Left renal pelvis (tissue), 4 donors: ENCODE measurements at places on chromosomes 11 and 22.

DNA sequence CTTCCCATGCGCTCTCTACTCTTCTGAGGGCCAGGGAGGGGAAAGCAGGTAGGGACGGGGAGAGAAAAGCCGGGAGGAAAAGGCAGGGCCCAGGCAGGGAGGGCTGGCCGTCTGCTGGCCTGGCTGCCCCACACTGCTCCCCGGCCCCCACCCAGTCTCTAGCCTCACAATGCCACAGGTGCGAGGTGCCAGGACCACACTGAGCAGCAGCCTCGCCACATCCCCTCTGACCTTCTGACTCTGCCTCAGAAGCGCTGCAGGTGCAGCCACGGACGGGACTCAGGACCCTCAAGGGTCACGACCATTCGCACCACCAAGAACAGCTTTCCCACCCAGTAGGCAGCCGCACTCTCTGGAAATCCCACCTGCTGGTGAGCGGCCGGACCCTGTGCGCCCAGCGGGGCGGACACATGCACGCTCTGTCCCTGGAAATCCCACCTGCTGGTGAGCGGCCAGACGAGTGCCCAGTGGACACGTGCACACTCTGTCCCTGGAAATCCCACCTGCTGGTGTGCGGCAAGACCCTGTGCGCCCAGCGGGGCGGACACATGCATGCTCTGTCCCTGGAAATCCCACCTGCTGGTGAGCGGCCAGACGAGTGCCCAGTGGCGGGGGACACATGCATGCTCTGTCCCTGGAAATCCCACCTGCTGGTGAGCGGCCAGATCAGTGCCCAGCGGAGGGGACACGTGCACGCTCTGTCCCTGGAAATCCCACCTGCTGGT, 20.1 kb downstream of the TOLLIP start:
- DNase-seq, result no peak

DNA sequence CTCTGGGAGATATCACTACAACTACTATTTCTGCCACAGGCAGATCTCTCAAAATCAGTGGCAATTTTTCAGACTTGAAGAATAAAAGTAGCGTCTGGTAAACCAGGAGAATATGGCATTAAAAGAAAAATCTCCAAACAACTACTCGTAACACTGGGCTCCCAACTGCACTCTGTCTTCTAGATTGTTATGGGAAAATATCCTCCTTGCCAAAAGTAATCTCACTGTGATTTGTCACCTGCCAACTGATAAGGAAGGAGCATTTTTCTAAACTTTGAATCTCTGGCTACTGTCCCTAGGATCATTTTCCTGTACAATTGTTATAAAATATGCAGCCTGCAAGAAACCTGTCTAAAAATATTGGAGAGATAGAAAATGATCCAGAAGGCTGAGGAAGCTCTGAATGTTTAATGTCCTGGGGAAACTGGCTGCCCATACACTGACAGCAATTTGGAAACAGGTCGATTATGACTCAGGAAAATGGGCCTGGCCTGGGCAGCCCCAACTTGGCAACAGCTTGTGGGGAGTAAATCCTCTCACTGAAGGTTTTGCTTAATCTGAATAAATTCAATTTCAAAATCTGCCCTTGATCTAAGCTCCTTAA, 90.5 kb upstream of the DBX1 start:
- no peak for DNase-seq

- no peak for DNase-seq
These were observed 13.9 kb upstream of the ADSL start for GRCh38 chr22:40332319-40332781.

- no peak for DNase-seq
These were observed 1.0 kb downstream of the SRPRA start for GRCh38 chr11:126267650-126268049.

DNA sequence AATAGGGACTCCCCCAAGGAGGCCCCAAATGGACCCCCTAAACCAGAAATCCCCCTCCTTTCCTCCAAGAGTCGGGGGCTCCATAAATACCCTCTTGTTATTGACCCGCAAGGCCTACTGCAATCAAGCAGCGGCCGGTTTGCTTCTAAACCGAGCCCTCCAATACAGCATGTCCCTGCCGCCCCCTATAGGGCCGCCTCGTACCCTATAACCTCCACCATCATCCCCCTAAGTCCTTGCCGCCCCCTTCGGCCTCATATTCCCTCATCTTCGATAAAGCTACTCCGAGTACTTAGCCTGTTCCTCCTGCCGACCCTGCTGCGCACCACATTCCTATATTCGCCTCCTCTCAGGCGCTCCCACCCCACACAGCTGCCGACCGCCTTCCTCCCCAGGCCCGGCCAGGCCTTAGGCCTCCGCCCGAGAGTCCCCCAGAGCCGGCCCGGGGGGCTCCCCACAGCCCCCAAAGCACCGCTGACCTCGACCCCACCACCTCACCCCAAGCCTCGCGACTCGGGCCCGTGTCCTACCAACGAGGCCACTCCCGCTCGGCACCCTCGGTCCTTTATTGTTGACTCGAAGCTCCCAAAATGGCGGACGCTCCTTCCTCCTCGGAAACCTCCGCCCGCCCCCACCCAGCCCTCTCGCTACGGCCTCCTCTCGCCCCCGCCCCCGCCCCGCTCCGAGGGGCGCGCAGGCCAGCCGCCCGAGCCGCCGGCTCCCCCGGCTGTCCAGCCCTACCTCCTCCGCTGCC, 430 bp downstream of the DDX6 start:
- DNase-seq, result peak; percentile 70
